ENCODE measurements at places on chromosomes 13 and 19.

GRCh38 chr19:1739960-1740629, 13.2 kb upstream of the ONECUT3 start:
- DNase-seq: no peak

DNA sequence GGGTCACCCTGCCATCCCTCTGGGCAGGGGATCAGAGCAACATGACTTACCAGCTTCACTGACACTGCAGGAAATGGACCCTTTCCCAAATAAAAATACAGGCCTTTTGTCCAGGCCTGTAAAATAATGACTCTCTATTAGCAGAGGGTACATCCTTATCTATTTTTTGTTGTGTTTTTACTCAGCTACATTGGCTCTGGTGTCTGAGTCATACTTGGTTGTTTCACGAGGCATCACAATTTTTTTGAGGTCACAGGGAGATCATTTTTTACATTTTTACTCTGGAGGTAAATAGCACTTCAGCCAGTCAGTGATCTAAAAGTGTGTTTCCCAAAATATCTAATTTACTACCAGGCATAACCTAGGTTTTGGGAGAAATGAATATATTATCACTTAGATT, 6.9 kb upstream of the HTR2A start:
- no peak for DNase-seq

GRCh38 chr13:52945348-52945747, 83.3 kb upstream of the OLFM4 start:
- no peak for DNase-seq

DNA sequence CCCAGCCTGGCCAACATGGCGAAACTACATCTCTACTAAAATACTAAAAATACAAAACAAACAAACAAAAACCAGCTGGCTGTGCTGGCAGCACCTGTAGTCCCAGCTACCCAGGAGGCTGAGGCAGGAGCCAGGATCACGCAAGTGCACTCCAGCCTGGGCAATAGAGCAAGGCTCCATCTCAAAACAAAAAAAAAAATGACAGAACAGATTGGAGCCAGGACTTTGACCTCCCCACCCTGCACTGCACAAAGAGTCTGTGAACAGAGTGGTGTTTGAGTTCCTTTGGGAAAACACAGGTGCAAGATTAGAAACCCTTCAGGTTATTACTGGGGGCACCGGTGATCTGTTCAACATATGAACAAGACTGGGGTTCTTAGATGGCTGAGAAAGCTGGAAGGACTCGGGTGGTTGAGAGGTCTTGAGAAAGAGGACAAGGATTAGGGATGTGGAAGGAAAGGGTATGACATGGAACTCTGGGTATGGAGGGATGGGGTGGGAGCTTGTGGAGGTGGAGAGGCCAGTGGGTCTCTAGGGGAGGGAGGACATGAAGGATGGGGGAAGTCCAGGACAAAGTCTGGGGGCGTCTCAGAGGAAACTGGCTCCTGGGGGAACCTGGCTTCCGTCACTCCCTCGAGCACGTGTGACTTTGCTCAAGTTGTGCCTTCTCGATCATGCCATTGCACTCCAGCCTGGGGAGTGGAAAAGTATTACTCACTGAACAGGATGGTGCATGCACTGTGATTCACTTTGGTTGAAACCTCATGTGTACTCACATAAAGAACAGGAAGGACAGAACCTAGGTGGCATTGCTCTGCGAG, 25.9 kb downstream of the RCN3 start:
- DNase-seq: no peak

DNA sequence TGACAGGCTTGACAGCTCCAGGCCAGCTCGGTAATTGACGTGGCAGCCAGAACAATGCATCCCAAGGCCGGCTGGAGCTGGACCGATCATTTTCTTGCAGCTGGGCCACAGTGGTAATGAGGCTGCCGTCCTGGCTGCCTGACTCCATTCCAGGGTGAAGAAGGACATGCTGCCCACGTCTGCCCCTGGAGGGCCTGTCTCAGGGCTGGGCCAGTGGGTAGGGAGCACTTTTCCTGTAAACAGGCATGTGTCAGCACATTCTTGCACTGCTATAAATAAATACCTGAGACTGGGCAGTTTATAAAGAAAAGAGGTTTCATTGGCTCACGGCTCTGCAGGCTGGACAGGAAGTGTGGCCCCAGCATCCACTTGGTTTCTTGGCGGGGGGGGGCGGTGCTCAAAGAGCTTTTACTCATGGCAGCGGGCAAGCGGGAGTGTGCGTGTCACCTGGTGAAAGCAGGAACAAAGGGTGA, 38.1 kb upstream of the KCTD15 start:
- DNase-seq: no peak

DNA sequence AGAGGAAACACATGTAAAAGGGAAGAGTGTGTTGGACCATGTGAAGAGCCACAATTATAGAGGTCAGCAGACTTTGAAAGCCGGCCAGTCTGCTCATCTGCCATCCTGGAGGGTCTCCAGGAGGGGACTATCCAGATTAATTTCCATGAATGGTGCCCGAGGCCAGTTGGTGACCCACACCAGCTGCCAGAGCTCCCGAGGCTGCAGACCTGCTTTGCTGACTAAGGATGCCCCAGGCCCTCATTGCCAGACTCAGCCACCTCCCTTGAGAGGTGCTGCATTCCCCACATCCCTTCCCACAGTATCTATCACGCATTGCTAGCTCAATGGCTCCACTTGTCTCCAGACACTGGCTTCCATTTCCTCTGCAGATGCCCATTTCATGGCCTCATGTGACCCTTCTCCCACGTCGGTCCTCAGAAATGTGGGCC, 110.3 kb downstream of the NALCN start:
- no peak for DNase-seq

- no peak for DNase-seq
These were observed 108.6 kb downstream of the PIBF1 start for GRCh38 chr13:72890546-72890945.

GRCh38 chr13:41361491-41361890, 50.4 kb downstream of the NAA16 start:
- no peak for DNase-seq

GRCh38 chr13:96984051-96984508, 10.2 kb downstream of the OXGR1 start:
- DNase-seq: no peak
